Activated naive CD4-positive, alpha-beta T cell treated with anti-CD3 and anti-CD28 coated beads for 36 hours (primary cell): ENCODE measurements at places on chromosomes 4 and X. TPM values are rescaled to one million over a fixed set of nuclear protein-coding genes. Genes with fewer than 3 reads are reported as not detected.

The KLHL13 gene
- 1.5 TPM for total RNA-seq

The PPP1R2C gene
- not detected for total RNA-seq

The TDO2 gene
- not detected for total RNA-seq

DNA sequence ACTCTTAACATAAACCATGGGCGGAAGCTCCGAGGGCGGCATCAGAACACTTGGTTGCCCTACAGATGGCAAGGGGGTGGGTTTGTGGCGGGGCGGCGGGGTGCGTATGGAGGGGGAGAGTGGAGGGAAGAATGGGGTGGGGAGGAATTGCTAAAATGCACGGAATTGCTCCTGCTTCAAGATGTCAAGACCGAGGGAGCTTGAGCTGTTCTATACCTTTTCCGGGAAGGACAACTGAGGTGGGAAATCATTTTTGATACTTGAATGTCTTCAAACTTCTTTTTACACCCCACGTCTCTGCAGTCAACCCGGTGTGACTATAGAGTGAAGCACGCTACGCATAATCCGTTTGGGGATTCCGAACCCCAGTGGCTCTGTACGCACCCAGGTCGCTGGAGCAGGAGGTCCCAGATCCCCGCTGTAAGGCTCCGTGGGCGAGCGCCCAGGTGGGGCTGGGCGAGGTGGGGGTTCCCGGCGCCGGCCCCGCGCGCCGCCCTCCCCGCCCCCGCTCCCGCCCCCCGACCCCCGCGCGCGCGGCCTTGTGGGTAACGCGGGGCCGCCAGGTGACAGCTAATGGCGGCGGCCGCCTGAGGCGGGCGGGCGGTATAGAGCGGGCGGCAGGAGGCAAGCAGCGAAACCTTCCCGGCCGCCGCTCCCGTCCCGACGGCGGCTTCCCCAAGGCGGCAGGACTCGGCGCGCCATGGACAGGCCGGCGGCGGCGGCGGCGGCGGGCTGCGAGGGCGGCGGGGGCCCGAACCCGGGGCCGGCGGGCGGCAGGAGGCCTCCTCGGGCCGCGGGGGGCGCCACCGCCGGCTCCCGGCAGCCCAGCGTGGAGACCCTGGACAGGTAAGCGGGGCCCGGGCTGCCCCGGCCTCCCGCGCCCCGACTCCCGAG is at the start of gene MTMR1:
Gene MTMR1 (plus strand): TSS at position 566 of the 894 bp plus-strand sequence. CDS start 135 bp downstream, at position 701.
- H3K4me1 ChIP-seq: peaks cover 68% of the 10 kb centered on the region
- no peaks in the 10 kb centered on the region for H3K27me3 ChIP-seq
- H3K36me3 ChIP-seq: peaks cover 29% of the 10 kb centered on the region
- H3K4me3 ChIP-seq: peak within 1 kb of the TSS; percentile 91
- peak within 1 kb of the TSS; percentile 97 for H3K27ac ChIP-seq
- peak; percentile 49 for DNase-seq

- no peaks in the 10 kb centered on the region for H3K27me3 ChIP-seq
- H3K36me3 ChIP-seq: no peaks in the 10 kb centered on the region
- DNase-seq: no peak
- no peak overlapping the region for H3K4me3 ChIP-seq
- H3K4me1 ChIP-seq: peaks cover 41% of the 10 kb centered on the region
- H3K27ac ChIP-seq: no peak overlapping the region
Observed at GRCh38 chr4:15398732-15399131, 29.1 kb upstream of the C1QTNF7 start.

DNA sequence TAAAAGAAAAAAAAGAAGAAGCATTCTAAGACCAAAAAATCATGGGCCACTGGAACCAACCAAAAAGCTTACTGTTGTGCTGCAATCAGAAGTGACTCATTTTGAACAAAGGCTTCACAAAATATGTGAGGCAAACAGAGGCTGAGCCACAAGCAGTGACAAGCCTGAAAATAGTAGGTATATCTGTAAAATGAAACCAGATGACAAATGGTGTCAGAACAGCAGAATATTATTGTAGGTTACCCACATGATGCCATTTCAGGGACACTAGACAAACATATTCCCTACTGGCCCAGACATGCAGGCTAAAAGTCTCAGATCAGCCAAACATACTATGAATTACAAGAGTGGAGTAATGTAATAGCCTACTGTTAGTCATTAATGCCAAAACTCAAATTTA is 1301.8 kb upstream of the DIAPH2 start:
- no peak overlapping the region for H3K4me3 ChIP-seq
- no peaks in the 10 kb centered on the region for H3K36me3 ChIP-seq
- H3K27me3 ChIP-seq: no peaks in the 10 kb centered on the region
- DNase-seq: no peak

- no peak overlapping the region for H3K27ac ChIP-seq
- H3K4me3 ChIP-seq: no peak overlapping the region
- H3K4me1 ChIP-seq: no peaks in the 10 kb centered on the region
- no peak for DNase-seq
- no peaks in the 10 kb centered on the region for H3K36me3 ChIP-seq
Observed at GRCh38 chr4:4840351-4840750, 19.1 kb upstream of the MSX1 start.

DNA sequence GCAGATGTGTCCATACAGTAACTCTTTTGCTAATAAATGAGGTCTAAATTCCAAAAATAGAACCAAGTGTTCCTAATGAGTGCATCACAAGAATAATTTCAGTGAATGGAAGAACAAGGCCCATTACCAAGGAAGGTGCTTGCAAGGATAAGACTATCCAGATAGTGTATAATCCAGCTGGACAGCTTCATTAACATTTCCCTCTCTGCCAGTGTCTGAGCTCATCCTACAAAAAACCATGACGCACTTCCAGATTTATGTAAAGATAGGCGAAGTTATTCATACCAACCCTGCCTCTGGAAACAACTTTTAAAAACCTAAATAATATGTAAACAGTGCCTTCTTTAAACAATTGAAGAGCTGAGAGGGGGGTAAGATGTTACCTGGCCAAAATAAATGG is 177.9 kb upstream of the STK26 start:
- H3K4me1 ChIP-seq: peaks cover 2% of the 10 kb centered on the region
- no peak for DNase-seq
- no peak overlapping the region for H3K4me3 ChIP-seq
- H3K36me3 ChIP-seq: no peaks in the 10 kb centered on the region
- no peaks in the 10 kb centered on the region for H3K27me3 ChIP-seq

DNA sequence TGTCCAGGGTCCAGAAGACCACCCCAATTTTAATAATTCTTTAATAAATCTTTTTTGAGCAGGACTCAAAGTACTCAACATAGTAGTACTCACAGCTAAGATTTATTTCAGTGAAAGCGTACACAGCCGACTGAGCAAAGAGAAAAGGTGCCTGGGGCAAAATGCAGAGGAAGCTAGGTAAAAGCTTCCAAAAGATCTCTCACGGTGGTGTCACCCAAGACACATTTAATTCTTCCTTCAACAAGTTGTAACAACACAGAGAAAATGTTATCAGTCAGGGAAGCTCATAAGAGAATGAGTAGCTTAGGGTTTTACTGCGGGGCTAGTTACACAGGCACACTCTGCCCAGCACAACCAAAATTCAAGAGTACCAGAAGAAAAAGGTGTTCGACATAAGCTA is 201.1 kb downstream of the OPHN1 start:
- H3K27me3 ChIP-seq: no peaks in the 10 kb centered on the region
- no peaks in the 10 kb centered on the region for H3K4me1 ChIP-seq
- no peak for DNase-seq
- H3K36me3 ChIP-seq: no peaks in the 10 kb centered on the region

- H3K4me1 ChIP-seq: no peaks in the 10 kb centered on the region
- H3K27me3 ChIP-seq: no peaks in the 10 kb centered on the region
- H3K4me3 ChIP-seq: no peak overlapping the region
- DNase-seq: no peak
Observed at GRCh38 chr4:36115312-36115711, 129.0 kb downstream of the ARAP2 start.

DNA sequence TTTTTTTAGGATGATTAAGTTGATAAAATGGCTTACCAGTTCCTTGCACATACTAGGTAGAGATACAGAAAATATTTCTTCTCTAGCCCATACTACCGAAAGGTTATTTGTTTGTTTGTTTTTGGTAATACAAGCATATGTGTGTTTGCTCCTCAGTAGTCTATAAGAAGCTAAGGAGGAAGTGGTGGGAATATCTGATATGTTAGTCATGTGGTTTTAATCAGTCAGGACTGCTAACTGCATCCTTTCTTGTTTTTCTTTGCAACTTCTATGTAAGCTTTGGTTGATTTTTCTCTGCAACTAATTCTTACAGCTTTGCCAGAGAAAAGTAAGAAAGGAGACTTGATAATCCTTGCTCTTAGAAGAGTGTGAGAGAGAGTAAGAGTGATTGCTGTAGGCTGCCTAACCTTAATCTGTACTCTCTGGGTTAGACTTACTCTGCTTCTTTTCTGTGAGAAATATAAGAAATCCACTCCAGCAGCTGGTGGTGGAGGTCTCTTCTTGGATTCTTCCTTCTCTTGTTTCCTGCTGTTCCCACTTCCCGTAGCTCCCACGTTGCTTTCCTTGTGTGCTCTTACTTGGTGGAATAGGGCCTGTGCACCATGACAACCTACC is 28.3 kb downstream of the SEPTIN11 start:
- no peak overlapping the region for H3K4me3 ChIP-seq
- H3K27me3 ChIP-seq: no peaks in the 10 kb centered on the region
- no peak for DNase-seq
- H3K36me3 ChIP-seq: no peaks in the 10 kb centered on the region
- peaks cover 27% of the 10 kb centered on the region for H3K4me1 ChIP-seq
- no peak overlapping the region for H3K27ac ChIP-seq
